ENCODE measurements at places on chromosomes 4 and X.

- DNase-seq = no peak
Observed at GRCh38 chr4:89483833-89484232, 176.2 kb upstream of the GPRIN3 start.

DNA sequence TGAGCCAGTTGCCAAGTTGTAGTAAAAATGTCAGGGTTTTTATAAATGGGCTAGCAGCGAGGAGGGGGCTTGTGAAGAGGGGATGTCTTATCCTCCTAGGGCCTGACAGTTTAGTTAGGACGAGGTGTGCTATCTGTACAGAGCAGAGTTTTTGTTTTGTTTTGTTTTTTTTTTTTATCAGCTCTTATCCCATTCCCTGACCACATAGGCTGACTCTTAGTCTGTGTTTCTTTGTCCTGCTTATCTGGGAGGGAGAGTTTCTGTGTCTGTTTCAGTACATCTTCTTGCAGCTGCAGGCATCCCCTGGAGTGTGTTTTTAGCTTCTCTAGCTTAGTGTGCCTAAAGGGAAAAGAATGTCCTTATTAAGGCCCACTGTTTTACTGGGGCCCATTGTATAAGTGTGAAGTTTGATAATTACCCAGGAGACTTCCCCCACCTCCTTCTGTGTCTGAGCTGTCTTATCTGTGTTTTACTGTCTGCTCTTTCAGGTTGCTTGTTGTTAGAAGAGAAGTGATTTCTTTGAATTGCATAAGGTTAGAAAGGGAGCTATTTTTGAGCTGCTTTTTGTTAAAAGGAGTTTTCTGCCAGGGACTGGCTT, 32.0 kb downstream of the PAGE2 start:
- DNase-seq = no peak

DNA sequence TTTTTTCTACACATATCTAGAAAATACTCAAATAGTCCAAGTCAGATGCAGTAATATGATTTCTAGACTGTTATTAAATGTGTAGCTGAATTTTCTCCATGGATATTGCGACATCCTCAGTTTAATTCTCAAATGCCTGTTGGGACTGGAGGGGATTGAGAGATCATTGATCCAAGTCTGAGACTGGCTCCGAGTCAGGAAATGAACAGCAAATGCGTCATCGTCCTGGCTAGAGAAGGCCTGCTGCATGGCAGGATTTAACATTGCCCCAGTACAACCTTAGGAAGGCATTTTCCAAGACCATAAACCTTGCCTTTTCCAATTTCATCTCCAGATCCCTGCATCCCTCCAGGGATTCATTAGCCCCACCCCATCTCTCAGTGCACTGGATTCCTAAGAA, 56.6 kb upstream of the SLC6A14 start:
- DNase-seq = peak; percentile 63

DNA sequence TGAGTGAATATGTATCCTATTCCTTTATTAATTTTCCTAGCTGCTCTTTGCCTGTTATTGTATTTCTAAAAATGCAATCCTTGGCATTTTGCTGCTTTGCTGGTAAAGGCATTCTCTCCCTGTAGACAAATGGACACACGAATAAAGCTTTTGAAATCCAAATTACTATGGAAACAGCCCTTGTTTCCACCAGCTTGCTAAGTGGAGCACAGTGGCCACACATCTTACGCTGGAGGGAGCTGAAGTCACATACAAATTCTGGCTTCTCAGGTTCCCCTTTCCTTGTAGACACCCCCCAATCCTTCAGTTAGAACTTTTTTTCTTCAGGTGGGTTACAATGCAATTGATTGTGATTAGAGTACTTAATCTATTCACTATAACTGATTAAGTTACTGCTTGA, 66.2 kb downstream of the AGA start:
- no peak for DNase-seq

DNA sequence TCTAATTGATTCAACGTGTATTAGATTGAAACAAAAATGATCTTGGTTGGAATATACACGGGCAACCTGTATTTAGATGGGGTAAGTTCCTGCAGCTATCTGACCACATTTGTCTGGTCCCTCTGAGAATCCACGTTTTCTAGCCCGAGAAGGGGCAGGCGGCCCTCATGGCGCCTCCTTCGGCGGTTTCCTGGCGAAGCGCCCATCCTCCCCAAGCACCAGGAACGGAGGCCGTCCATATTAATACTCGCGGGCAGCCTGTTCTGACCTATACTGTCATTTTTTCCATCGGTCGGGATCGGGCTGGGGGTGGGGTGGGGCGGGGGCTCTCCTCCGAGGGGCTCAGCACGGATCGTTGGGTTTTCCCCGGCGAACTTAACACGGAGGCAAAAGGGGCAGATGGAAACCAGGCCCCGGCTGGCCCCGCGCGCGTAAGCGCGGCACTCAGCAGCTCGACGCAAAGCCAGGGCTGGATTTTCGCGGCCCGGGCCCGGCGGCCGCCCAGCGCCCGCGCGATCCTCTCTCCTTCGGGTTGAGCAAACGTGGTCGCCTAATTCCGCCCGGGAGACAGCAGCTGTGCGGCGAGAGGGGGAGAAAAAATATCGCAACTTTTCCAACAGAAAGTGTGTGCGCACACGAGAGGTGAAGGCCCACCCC, 77.2 kb upstream of the BCOR start:
- DNase-seq = peak; percentile 59

DNA sequence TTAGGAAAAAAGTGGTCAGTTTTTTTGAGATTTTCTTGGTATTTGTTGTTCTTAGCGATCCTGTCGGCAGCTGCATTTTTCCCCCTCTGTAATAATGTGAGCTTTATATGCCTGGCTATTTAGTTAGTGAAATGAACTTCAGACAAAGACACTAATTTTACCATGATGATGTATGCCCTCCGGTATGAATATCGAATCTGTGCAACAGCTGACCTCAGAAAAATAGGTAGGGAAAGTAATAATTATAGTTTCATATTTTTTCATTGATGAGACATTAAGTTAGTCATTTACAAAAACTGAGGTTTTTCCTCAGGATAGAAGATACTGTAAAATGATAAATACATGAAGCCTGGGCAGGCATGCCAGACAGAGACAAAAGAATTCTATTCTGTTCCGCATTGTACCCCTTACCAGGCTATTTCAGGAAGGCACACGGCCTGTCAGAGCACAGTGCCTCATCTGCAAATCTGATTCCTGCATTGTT, 155.8 kb downstream of the SHROOM3 start:
- DNase-seq = peak; percentile 85

DNA sequence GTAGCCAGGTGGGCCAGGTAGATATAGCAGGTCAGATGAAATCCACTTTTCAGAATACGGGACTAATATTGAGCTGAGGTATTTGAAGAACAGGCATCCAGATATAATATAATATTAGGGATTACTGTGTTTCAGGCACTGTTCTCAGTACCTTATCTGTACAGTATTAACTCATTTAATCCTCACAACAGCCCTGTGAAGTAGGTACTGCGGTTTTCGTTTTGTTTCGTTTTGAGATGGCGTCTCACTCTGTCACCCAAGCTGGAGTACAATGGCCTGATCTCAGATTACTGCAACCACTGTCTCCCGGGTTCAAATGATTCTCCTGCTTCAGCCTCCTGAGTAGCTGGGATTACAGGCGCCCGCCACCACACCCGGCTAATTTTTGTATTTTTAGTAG, 129.6 kb downstream of the IL1RAPL2 start:
- no peak for DNase-seq

- DNase-seq = no peak
Observed at GRCh38 chrX:139972113-139972512, 6.8 kb upstream of the CXorf66 start.

DNA sequence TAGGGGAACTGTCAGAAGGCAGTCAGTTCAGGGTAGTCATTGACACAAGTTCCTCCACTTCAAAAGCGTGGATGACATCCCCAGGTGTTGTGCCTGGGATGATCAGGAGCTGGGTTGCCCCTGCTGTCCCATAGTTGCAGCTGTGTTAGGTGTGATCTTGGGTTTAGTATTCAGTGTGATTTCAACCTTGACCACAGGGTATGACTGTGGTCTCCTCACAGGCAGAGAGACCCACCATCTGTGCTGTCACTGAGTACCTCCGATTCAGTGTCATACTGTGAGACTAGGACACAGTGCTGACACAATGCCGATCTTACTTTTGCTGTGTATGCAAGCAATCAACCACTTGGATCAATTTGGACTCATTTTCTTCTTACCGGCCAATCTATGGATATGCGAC, 25.2 kb downstream of the FOXR2 start:
- DNase-seq = no peak

GRCh38 chr4:79552311-79552710, 144.3 kb upstream of the GK2 start:
- no peak for DNase-seq

- no peak for DNase-seq
Observed at GRCh38 chrX:56130031-56130430, 102.1 kb upstream of the KLF8 start.

- no peak for DNase-seq
Observed at GRCh38 chr4:121112530-121112929, 40.2 kb upstream of the NDNF start.

DNA sequence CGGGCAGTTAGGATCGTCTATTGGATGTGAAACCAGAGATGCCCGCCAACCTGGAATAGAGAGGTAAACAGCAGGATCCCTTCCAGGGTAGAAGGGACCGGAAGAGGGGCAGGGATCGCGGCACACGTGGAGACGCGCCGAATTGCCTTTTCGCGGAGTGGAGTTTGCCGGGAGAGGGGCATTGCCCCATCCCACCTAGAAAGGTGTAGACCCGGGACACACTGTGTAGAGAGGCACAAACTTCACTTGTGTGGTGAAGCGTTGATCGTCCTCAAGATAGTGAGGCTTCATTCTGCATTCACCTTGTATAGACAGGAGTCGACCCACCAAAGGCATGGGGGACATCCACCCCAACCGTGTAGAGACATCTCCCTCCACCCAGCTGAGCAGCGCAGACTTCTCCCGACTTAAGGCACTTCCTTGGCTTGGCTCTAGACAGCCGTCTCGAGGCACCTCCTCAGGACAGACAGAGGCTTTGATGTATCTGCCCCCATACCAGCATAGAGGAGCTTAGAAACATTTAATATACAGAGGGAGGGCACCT, 410 bp downstream of the GNL3L start:
- DNase-seq = no peak

- peak; percentile 54 for DNase-seq
Observed at GRCh38 chr4:184347251-184348239, 126.8 kb downstream of the IRF2 start.

- no peak for DNase-seq
Observed at GRCh38 chr4:121266982-121267381, 102.9 kb upstream of the TNIP3 start.

DNA sequence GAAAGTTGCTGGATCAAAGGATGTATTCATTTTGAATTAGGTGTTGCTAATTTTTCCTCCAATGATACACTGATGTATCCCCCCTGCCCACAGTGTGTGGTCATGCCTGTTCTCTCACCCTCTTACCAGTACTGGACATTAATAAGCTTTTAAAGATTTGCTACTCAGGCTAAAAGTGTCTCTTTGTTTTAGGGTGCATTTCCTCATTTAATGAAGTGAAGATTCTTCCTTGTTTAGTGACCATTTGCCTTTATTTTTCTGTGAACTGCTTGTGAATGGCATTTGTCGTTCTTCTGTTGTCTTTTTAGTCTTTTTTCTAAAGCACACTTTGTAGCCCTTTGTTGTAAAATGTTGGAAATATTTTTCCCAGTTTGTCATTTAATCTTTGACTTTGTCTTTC, 5.0 kb downstream of the MSMO1 start:
- no peak for DNase-seq

- no peak for DNase-seq
Observed at GRCh38 chr4:45897946-45898585, 225.8 kb downstream of the GABRG1 start.

DNA sequence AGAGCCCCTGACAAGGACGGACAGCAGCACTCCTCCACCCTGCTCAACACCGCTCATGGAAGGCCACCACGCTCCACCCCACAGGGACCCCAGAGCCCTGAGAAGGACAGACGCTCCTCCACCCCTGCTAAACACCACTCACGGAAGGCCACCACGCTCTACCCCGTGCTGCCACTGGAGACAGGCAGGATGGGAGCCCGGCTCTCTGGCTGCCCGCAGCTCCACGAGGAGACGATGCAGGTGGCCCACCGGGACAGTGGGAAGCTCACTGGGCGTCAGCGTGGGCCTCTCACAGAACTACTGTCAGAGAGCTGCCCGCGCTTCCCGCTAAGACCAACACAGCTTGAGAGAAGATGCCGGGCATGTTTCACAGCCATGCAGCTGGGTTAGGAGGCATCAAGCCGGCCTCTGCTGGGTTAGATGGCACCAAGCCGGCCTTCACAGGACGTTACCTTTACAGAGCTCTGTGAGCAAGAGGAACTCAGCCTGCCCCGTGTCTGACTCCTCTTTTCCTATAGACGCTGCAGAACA, 20.8 kb downstream of the GAK start:
- DNase-seq = no peak

- no peak for DNase-seq
Observed at GRCh38 chr4:184196730-184197385, 20.8 kb downstream of the ENPP6 start.

DNA sequence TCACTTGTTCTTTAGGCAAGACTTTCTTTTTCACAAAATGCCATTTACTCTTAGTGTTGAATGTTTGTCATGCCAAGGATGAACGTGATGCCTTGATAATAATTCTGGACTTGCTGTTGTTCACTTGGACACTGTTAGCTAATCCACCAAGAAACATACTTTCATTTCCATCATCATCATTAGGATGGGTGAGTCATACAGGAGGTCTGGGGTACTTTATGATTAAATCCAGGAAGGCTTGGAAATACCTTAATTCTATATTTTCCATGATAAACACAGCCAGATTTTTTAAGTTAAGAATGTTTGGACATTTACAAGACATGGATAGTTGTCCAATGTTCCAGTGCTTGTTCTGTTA, 260.7 kb upstream of the GIMD1 start:
- DNase-seq = peak; percentile 44

- peak; percentile 3 for DNase-seq
Observed at GRCh38 chrX:132443196-132444135, 45.4 kb downstream of the MBNL3 start.

DNA sequence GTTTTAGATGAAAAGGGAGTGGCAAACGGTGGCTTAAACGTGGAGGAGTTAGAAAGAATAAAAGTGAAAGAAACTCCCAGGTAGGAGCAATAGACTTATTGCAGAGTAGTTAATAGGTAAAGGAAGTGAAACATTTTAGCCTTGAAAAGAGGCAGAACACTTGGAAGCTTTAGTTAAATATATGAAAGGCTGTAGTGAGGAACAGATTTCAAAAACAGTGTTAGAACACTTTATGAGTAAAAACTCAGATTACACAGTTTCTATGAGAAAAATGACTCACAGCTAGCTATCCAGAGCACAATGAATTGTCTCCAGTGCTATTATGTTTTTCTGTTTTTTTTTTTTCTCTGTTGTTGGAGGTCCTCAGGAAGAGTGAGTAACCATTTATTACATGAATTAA, 45.8 kb downstream of the TACR3 start:
- no peak for DNase-seq

- peak; percentile 14 for DNase-seq
Observed at GRCh38 chr4:103098756-103099440, 736 bp downstream of the BDH2 start.

DNA sequence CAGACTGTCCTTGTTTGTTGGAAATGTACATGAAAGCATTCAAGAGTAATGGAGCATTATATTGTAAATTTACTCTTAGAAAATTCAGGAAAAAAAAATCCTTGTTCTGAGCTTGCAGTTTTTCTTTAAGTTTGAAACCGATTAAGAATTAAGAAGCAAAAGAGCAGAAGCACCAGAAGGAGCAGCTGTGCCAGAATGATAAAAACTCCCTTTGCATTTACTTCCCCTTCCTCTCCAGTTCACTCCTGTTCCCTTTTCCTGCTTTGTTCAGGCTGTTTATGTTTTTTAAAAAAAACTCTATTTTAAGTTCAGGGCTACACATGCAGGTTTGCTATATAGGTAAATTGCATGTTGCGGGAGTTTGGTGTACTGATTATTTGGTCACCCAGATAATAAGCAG, 90.3 kb downstream of the ATOH1 start:
- no peak for DNase-seq

All from fibroblast of skin of right quadriceps (primary cell).